Activated T-cell treated with anti-CD3 and anti-CD28 coated beads, Interleukin-2, amount 50 U/mL, for 48 hours (primary cell): ENCODE measurements at places on chromosomes 5 and 9.

GRCh38 chr5:131952301-131952857 lies 6.9 kb upstream of the MEIKIN start:
- no peak for DNase-seq

DNA sequence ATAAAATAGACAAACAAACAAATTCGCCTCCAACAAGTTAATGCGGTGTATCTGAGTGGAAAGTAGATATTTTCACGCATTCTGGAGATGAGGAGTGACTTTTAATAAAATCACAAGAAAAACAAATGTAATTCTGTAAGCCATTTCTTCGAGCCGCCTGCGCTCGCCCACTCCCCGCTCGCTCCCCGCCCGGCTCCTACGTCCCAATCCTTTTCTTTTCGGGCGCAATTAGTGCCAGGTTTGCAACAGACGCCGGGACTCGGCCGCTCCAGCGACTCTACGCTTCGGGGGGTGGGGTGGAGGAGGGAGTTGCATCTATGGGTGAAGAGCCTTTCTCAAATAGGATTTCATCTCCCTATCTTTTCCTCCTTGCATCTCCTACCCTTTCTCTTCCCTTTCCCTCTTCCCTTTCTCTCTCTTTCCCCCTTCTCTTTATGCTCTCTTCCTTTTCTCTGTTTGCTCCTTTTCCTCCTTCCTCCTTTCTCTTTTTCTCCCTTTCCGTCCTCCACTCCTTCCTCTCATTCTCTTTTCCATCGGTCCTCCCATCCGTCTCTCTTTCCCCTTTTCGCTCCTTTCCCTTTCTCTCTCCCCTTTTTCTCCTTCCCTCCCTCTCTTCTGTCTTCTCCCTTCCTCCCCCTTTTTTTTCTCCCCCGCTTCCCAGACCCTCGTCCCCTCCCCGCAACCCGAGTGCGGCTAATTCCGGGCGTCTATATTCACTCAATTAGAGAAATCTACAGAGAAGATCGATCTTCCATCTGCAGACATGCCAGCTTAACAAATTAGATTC lies 6.1 kb upstream of the OTP start:
- no peak for DNase-seq

GRCh38 chr9:114099669-114100270 lies 678 bp upstream of the KIF12 start:
- no peak for DNase-seq

- DNase-seq, result peak; percentile 64
Observed at GRCh38 chr9:89536600-89536999, 38.7 kb upstream of the SEMA4D start.

DNA sequence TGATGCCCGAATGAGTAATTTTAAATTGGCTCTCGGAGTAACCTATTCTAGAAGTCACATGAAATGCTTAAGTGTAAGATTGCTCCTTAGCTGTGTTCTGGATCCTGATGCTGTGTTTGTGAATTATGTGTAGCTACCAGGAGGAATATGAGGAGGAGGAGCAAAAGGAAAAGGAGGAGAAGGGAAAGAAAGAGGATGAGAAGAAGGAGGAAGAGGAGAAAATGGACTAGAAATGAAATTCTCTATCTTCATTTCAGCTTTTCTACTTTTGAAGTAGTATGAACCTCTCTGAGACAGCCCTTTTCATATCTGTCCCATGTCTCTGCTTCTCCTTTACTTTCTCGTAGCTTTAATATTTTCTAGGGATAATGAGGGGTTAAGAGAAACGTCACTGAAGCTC lies 119.4 kb upstream of the ACTBL2 start:
- no peak for DNase-seq

DNA sequence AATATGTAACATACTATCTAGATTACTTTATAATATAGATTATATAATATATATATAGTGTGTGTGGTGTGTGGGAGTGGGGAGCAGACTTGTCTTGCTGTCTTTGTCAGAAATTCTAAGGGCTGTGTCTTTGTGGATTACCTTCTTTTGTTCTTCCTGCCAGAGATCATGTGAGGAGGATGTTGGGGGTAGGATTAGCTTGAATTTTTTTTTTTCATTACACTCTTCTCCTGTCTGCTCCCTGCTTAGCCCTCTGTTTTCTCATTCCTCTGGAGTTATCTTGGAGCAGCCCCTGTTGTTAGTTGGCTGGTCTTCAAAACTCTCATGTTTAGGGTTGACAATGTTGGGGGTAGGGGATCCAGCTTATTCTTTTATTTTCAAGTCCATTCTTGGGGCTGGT lies 21.0 kb upstream of the C9orf40 start:
- DNase-seq, result no peak

GRCh38 chr5:219460-219863 lies 1.3 kb downstream of the SDHA start:
- DNase-seq, result peak; percentile 49

GRCh38 chr9:130197888-130198287 lies 25.7 kb downstream of the NCS1 start:
- DNase-seq, result no peak

- DNase-seq, result no peak
Observed at GRCh38 chr5:81925981-81926380, 45.8 kb upstream of the ATG10 start.

DNA sequence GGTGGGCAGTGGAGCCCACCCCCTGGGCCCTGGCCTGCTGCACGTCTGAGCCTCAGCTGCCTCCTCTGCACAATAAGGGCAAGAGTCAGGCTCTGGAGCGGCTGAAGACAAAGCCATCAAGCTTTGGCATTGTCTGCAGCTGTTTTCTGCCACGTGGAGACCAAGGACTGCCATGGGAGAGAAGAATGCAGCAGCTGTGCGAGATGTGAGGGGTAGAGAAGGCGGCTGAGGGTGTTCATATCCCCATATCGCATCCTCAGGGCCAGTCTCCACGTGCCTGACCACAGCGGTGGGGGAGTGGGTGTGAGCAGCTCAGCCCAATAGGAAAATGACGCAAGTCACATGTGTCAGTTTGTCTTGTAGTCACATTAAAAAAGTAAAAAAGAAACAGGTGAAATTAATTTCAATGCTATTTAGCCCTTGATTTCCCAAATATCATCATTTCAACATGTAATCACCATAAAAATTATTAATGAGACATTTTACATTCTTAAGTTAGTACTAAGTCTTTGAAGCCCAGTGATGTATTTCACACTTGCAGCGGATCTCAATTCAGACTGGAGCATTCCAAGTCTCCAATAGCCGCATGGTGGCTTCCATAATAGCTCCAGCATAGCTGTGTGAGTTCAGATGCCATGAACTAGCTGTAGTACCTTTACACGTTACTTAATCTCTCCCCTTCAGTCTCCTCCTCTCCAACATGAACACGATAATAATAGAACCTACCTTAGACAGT lies 6.6 kb downstream of the C1QTNF2 start:
- DNase-seq, result no peak

DNA sequence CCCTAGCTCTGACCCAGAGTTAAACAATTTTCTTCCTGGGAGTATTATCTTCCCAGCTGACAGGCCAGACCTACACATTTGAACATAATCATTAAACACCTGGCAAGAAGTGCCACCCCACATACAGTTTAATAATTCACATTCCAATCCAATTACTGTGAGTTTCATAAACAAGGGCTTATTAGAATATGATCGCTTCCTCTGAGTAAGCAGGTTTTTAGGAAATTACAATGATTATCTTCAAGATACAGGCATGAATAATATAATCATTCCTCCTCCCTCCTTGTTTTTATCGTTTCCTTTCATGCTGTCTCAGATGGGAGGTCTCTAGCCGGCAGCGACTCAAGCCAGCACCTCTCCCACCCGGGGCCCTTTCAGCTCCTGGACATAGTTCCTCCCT lies 15.8 kb upstream of the KIF4B start:
- DNase-seq, result no peak

DNA sequence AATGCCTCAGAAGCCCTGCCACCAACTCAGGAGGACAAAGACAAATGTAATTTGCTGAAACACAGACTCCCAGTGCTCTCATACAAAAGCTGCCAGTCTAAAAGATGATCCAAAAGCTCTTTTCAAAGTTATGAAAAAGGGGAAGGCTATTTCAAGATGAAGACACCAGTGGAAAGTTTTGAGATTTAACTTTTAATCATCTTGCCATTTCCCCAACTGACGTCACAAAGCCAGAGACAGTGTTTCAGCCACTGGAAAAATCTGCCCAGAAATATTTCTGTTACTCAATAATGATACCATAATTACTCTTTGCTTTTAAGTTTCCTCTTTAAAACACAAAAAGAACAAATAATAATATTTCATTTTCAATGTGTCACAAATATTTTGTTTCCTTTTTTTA lies 20.9 kb downstream of the ENG start:
- no peak for DNase-seq

DNA sequence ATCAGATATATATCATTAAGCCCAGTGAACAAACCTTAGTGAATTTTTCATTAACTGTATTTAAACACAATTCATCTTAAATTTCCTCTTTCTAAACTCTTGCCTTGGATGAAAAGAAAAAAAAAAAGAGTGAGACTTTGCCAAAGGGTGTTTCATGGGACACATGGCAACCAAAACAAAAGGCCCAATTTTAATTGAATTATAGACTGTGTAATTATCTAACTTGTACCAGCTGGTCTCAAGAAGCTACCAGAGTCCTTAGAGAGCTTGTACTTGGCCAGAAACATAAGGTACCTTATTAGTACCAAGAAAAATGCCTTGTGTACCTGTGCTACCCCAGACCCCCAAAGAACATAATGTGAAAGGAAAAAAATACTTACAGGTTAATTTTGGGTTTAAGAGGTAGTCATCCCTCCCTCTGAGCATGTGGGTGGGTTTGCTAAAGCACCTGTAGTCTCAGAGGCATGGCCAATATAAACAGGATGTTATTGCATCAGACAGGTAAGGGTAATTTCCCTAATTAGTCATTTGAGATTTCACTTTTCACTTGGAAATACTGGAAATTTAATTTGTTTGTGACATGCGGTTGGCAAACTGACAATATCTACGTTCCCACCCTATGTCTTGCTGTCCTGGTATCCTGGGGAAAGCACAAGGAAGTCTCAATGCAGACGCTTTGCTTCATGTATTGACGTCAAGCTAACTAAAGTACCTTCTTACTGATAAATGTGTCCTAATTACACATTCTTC lies 90.1 kb downstream of the SNCAIP start:
- no peak for DNase-seq

DNA sequence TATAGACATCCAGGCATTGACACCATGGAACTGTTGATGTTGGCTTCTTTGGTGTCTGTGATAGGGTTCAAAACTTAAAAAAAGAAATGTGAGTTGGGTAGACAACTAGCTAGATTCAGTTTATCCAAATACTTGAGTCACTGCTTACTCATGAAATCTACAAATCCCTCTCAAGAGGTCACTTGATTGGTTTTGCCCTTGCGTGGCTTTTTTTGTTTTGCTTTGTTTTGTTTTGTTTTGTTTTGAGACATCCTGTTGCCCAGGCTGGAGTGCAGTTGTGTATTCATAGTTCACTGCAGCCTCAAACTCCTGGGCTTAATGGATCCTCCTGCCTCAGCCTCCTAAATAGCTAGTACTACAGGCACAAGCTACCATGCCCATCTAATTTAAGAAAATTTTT lies 10.5 kb upstream of the ENTREP1 start:
- DNase-seq, result no peak

DNA sequence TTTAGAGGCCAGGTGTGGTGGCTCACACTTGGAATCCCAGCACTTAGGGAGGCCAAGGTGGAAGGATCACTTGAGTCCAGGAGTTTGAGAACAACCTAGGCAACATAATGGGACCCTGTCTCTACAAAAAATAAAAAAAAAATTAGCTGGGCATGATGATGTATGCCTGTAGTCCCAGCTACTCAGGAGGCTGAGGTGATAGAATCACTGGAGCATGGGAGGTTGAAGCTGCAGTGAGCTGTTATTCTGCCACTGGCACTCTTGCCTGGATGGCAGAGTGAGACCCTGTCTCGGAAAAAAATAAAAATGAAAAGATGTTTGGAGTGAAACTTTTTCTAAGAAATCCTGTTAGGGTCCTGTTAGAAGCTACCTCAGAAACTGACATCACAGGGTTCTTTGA lies 24.2 kb downstream of the OCLN start:
- DNase-seq, result no peak

- DNase-seq, result no peak
Observed at GRCh38 chr5:141867139-141867538, 11.1 kb downstream of the PCDH1 start.

DNA sequence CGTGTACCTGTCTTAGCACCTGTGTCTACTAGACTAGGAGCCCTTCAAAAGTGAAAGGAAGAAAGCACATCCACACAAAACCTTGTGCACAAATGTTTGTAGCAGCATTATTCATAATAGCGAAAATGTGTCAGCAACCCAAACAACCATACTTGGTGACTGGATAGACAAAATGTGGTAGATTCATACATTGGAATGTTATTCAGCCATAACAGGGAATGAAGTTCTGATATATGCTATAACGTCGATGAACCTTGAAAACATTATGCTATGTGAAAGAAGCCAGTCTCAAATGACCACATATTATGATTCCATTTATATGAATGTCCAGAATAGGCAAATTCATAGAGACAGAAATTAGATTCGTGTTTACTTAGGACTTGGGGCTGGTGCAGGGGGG lies 57.8 kb upstream of the LARP1 start:
- no peak for DNase-seq

DNA sequence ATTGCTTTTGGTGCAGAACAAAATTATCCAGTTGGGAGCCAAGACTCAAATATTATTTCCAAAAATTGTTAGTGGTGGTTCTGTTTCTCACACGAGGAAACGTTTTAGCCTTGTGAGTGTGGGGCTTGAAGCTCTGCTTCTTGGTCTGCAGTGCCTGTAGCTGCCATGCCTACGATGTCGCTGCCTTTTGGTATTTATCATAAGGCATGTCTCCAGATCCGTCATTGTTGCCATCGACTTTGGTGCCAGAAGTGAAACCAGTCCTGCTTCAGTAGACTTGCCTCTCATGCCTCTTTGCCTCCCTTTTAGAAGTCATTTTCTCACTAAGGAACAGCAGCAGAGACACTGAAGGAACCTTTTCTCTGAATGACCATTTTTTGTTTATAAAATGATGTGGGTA lies 29.7 kb upstream of the CATSPER3 start:
- no peak for DNase-seq

GRCh38 chr9:88536951-88537760 lies 2.2 kb downstream of the NXNL2 start:
- DNase-seq, result no peak

DNA sequence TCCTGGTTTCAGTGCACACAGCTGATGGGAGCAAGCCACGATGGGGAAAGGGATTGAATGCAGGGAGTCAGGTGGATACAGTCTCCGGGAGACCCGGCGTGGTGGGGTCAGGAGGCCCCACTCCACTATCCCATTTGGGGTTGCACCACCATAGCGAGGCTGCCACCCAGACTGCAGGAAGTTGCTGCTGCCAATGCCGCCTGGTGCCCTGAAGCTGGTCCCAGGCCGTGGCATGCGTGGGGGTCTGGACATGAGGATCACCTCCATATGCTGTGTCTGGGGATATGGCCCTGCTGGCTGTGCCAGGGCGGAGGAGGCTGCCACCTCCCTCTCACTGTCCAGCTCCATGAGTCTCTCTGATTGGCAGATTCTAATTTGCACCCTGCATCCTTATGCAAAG lies 45.3 kb downstream of the COL5A1 start:
- DNase-seq, result no peak

DNA sequence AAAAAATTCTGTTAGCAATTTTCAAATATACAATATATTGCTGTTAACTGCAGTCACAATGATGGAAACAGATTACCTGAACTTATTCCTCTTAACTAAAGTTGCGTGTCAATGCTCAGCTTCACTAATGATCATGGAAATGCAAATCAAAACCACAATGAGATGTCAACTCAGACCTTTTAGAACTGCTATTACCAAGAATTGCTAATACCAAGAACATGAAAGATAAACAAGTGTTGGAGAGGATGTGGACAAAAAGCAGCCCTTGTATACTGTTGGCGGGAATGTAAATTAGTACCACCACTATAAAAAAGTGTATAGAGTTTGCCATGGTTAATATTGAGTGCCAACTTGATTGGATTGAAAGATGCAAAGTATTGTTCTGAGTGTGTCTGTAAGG lies 1409.7 kb upstream of the CDH18 start:
- no peak for DNase-seq
